ENCODE measurements at places on chromosomes 5 and 9.

DNA sequence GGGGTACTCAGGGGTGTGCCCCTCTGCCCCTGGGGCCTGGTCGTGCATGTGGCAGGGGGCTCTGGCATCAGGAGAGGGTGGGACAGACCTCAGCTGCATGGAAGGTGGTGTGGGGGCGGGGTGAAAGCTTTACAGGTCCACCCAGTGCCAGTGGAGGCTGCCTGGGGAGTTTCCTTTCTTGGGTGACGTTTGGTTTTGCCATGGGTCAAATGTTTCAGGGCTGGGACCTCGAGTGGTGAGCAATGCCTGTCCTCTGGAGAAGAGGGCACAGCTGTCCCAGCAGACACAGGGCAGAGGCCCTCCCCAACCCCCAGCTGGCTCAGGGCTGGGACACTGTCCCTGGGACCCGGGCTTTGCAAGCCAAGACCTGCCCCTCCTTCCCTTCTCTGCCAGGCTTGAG is 3.6 kb downstream of the RXRA start:
- no peak for DNase-seq

DNA sequence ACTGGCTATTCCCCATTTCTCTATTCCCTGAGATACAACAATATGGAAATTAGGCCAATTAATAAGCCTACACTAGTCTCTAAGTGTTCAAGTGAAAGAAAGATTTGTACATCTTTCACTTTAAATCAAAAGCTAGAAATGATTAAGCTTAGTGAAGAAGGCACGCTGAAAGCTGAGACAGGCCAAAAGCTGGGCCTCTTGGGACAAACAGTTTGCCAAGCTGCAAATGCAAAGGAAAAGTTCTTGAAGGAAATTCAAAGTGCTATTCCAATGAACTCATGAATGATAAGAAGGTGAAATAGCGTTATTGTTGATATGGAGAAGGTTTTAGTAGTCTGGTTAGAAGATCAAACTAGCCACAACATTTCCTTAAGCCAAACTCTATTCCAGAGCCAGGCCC is 256.2 kb downstream of the ZSWIM6 start:
- no peak for DNase-seq

DNA sequence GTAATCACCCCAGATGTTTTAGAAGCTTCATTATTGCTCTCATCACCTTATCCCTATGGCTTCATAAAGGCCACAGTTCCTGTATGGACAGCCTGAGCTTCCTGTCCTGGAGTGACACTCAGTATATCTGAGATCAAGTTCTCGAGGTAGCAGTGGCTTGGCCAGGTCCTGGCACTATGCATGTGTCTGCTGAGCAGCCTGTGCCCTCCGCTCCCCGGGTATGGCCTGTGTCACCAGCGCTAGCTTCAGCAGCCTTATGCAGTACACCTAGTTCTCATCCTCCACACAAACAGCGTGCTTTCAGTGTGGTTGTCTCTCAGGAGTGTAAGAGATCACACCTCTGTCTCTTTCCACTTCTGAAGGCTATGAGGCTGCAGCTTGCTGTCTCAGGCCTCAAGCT is 514.7 kb downstream of the DIRAS2 start:
- no peak for DNase-seq

DNA sequence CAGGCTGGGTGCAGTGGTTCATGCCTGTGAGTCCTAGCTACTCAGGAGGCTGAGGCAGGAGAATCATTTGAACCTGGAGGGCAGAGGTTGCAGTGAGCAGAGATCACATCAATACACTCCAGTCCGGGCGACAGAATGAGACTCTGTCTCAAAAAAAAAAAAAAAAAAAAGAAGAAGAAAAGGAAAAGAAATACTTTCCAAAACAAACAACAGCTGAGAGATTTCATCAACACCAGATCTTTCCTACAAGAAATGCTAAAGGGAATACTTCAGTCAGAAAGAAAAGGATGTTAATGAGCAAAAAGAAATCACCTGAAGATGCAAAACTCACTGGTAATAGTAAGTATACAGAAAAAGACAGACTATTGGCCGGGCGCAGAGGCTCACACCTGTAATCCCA is 8.4 kb downstream of the CCIN start:
- DNase-seq: no peak

DNA sequence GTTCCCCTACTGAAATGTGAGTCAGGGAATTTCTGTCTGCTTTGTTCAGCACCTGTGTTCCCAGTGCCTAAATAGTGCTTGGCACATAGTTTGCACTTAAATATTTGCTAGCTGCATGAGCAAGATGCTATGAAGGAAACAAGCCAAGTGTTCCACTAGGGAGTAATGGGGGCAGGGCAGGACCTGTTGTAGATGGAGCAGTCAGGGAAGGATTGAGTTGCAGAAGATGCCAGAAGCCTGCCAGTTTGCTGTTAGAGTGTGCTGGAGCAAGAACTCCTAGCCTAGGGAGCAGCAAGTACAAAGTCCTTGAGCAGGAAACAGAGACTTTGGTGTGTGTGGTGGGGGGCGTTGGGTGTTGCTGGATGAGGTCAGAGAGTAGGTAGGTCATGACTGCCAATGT is 87.5 kb downstream of the DAB2IP start:
- DNase-seq: no peak
